Karpas-422 (cell line): ENCODE measurements at places on chromosomes 12 and 14. TPM values are rescaled to one million over a fixed set of nuclear protein-coding genes. Genes with fewer than 3 reads are reported as not detected.

DNA sequence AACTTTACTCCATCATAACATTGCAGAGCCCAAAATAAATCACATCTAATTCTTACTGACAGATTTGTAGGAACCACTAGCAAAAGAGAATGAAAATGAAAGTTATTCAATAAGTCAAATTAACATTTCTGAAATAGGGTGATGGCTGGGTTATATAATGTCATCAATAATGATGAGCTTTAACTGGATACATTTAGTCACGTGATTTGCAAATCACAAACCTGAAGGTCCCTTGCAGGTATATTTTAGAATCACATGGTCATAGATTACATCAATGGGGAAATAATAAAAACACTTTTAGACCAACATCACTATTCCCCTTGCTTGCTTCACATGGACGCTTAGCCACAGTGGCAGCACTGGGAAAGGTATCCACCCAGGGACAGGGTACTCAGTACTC lies 86.7 kb downstream of the PRIMA1 start:
- no peak for DNase-seq

DNA sequence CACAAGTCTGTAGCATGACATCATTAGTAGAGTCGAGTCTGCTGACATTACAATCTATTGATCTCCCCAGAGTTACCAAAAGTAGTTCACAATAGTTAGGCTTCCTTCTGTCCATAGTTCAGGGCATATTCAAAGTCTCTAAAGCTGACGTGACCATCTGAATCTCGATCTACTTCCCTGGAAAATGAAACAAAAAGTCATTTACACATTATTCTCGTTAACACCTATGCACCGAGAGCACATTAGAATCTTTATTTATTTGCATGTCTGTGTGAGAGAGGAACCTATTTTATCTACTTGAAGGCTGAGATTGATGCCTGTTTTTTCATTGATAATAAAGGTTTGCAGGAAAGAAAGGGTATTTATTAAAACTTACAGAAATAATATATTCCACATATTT lies 157.4 kb downstream of the EFCAB11 start:
- no peak for DNase-seq

- peak; percentile 76 for DNase-seq
Measured at GRCh38 chr12:14952299-14952921, 9.0 kb downstream of the ARHGDIB start.

DNA sequence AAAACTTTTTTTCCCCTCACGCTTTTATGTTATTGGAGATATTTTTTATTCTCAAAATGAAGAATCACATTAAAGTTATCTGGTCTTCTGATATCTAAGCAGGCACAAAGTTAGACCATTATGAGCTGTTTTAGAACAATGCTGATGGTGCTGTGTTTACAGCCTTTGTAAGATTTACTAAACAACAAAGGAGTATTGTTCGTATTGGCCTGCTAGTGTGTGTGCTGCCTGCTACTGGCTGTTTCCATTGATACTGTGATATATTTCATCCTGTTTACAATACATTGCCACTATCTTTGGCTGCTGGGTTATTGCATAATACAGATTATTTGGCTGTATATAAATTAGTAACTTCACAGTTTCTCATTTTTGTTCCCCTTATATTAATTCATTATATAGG lies 220.8 kb downstream of the ITPR2 start:
- no peak for DNase-seq

DNA sequence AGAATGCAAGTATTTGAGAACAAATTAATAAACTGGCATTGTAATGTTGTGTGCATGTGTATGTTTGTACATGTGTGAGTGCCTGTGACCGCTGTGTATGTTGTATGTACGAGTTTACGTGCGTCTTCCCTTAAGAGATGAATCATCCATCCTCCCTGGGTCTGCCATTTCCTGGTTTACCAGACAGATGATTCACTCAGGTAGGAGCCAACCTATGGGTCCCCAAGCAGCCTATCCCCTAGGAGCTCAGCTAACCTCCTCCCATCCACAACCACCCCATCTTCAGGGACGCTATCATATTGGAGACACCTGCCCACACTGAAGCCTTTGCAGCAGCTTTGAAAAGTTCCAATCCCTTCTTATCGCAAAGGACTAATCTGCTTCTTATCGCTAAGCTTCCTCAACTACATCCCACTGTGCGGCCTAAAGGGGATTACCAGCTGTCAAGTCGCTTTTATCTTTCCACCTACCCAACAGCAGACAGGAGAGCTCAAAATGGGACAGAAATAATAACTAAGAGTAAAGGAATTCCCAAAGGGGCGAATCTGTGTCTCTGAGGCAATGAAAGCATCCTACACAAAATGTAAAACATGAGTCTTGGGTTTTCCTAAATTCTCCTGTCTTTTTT lies 81.5 kb upstream of the TMCC3 start:
- DNase-seq: no peak

- no peak for DNase-seq
Measured at GRCh38 chr14:81222126-81222525, 1.4 kb upstream of the GTF2A1 start.

PELI2 gene
- 0.18 and 0.30 TPM in 2 replicates for total RNA-seq
